ENCODE measurements at places on chromosomes 12 and 14. TPM values are rescaled to one million over a fixed set of nuclear protein-coding genes. Genes with fewer than 3 reads are reported as not detected.

- DNase-seq = no peak
- no peaks in the 10 kb centered on the region for H3K36me3 ChIP-seq
- H3K4me3 ChIP-seq = no peak overlapping the region
These were observed 149.0 kb downstream of the EFCAB11 start for GRCh38 chr14:89805501-89805900.

GRCh38 chr12:131153956-131154355 is 200.2 kb downstream of the ADGRD1 start:
- H3K4me1 ChIP-seq = no peaks in the 10 kb centered on the region
- no peak for DNase-seq
- no peaks in the 10 kb centered on the region for H3K27me3 ChIP-seq

GRCh38 chr12:93704122-93704521 is 26.9 kb downstream of the CRADD start:
- no peak overlapping the region for H3K27ac ChIP-seq
- H3K27me3 ChIP-seq = no peaks in the 10 kb centered on the region

- H3K36me3 ChIP-seq = no peaks in the 10 kb centered on the region
- no peak for DNase-seq
- no peaks in the 10 kb centered on the region for H3K4me1 ChIP-seq
These were observed 93.5 kb downstream of the ATXN2 start for GRCh38 chr12:111505601-111506036.

DNA sequence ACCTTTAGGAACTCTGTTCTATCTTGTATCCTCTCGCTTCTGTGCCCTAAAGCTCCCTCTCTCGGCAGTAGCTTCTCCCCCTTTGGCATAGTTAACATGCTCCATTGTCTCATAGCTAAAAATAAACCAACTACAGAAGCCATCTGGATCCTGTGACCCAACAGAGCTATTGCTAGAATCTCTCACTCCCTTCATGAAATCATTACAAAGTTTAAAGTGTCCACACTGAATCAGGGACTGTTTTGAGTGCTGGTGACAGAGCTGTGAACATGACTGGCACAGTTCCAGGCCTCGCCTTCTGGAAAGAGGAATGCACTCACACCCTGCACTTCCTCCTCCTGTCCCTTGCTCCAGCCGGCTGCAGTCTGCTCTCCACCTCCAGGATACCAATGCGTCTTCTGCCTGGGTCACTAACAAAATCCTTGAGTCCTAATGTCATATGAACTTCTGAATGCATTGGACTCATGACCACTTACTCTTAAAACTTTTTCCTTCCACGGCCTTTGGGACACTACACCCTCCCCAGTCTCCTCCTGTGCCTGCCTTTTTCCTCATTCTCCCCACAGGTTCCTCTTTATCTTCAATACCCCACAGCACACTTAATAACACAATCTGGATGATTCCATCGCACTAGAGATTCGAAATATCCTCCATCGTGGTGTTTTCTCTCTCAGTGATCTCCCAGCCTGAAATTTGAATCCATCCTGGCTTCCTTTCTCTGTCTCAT is 13.2 kb downstream of the PLBD1 start:
- no peak overlapping the region for H3K4me3 ChIP-seq
- no peak overlapping the region for H3K27ac ChIP-seq
- H3K4me1 ChIP-seq = no peaks in the 10 kb centered on the region

DNA sequence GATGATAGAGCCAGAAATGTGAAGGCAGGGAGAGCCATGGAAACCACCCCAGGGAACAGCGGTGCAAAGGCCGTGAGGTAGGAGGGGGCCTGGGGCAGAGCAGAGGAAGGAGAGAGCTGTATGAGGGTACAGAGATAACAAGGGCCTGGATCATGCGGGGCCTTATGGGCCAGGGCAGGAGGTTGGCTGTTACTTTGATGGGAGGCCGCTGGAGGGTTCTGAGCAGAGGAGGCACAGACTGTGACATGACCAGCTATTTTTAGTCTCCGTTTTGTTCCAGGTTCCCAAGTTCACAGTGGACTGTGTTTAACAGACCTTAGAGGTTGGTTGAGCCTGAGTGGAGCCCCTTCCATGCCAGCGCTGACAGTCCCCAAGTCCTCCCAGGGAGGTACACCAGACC is 118.6 kb downstream of the GCH1 start:
- H3K4me3 ChIP-seq = no peak overlapping the region
- H3K27ac ChIP-seq = no peak overlapping the region
- H3K36me3 ChIP-seq = no peaks in the 10 kb centered on the region
- H3K27me3 ChIP-seq = no peaks in the 10 kb centered on the region

- no peak overlapping the region for H3K27ac ChIP-seq
- no peaks in the 10 kb centered on the region for H3K27me3 ChIP-seq
- DNase-seq = no peak
- H3K4me1 ChIP-seq = no peaks in the 10 kb centered on the region
These were observed 18.1 kb upstream of the SPPL3 start for GRCh38 chr12:120922279-120922678.

GRCh38 chr12:78395961-78396360 is 468.6 kb upstream of the SYT1 start:
- no peaks in the 10 kb centered on the region for H3K36me3 ChIP-seq
- DNase-seq = no peak
- H3K27me3 ChIP-seq = no peaks in the 10 kb centered on the region
- no peak overlapping the region for H3K4me3 ChIP-seq

DNA sequence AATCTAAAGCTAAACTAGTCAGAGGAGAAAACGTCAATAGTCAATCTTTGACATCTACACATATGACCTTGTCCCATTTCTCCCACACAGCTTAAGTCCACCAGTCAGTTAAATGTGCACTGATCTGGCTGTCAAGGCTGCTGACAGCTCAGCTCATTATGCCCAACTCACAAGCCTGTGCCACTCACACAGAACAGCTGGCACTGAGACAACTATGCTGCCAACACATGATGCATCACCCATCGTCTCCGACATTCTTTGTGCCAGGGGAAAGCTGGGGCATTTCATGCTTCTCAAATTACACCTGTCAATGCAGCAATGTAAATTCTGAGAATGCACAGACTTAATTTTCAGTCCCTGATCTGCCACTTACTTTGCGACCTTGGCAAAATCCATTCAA is 25.3 kb downstream of the GNS start:
- no peak overlapping the region for H3K4me3 ChIP-seq
- no peaks in the 10 kb centered on the region for H3K36me3 ChIP-seq
- no peaks in the 10 kb centered on the region for H3K27me3 ChIP-seq
- no peak overlapping the region for H3K27ac ChIP-seq

GRCh38 chr12:4864575-4864974 is 45.1 kb upstream of the KCNA1 start:
- DNase-seq = no peak
- H3K27me3 ChIP-seq = no peaks in the 10 kb centered on the region
- H3K36me3 ChIP-seq = no peaks in the 10 kb centered on the region
- no peak overlapping the region for H3K27ac ChIP-seq

The ZFHX2 gene
- total RNA-seq = 0.49 TPM

The GPR84 gene
- total RNA-seq = 13.1 TPM

The CLEC6A gene
- 0.34 TPM for total RNA-seq

The TEX52 gene
- not detected for total RNA-seq

The GRIN2B gene
- not detected for total RNA-seq

All from naive thymus-derived CD4-positive, alpha-beta T cell (primary cell).